ENCODE measurements at places on chromosomes 11 and 22.

- DNase-seq = no peak
These were observed 203.4 kb downstream of the FAM76B start for GRCh38 chr11:95586155-95586554.

DNA sequence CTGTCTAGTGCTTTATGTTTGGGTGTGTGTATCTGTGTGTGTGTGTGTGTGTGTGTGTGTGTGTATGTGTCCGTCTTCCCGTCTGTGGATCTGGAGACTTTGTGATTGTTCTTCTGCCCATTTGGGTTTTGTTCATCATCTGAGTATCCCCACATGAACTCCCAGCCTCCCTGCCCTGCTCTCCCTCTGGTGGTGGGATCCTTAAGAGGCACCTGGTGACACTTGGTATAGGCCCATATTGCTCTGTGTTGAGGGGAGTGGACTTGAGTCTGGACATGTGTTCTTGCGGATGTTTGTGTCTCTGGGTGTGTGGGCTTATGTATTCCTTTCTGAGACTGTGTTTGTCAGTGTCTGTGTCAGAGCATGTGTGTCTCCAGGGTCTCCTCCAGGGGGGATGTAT, 15.3 kb downstream of the RCOR2 start:
- DNase-seq = no peak

GRCh38 chr11:8250434-8250833, 13.2 kb downstream of the LMO1 start:
- no peak for DNase-seq

DNA sequence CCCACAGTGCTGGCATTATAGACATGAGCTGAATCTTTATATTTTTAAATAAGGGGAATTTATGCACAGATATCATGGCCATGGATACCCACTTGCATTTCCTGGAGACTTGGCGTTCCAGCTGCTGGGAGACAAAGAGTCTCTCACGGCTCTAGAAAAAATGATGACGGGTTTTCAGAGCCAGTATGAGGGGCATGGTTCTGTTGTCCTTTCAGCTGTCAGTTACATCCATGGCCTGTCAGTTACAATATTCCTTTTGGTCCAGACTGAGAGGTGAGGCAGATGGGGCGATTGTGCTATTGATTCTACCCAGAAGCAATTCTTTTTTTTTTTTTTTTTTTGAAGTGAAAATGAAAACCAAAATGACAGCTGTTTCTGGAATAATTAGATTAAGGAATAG, 29.7 kb downstream of the USH1C start:
- DNase-seq = no peak

DNA sequence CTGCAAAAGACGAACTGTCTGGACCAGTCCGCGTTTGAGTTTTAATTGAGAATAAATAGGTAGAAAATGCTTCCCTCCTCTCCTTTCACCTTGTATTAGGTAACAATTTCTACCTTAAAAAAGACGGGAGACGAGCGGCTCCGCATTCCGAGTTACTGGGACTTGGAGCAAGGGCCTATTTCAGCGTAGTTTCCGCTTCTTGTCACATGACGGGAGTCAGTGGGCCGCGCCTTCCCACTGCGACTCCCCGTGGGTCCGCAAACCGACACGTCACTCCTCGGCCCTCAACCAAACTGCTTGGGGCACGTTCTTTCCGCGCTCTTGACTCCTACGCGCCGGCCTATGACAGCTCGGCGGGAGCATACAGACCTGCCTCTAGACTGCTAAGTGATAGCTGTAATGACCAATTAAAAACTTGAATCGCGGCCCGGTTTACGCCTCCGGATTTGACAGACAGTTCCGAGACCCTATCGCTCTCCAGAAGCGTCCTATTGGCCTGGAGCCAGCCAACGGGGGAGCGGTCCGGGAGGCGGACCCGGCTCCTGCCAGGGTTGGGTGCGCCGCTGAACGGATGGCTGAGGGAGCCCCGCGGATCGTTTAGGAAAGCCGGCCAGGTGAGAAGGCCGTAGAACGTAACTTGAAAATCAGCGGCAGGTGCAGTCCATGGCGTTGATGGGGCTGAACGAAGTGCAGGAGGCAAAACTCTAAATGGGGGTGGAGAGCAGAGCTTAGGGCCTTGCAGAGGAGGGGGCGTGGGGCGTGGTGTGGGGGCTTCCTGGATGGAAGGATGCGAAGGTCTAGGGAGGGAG, at the start of gene STT3A:
STT3A (plus strand) TSS at position 548 of the 809 bp plus-strand sequence. CDS start 3,064 bp downstream, outside the sequence.
- DNase-seq = peak; percentile 100

All from right renal cortex interstitium (tissue), 3 donors.